Stimulated activated CD4-positive, alpha-beta T cell treated with anti-CD3 and anti-CD28 coated beads, TNF-alpha, amount 100 ng/mL, for 24 hours (primary cell): ENCODE measurements at places on chromosomes 4 and X.

DNA sequence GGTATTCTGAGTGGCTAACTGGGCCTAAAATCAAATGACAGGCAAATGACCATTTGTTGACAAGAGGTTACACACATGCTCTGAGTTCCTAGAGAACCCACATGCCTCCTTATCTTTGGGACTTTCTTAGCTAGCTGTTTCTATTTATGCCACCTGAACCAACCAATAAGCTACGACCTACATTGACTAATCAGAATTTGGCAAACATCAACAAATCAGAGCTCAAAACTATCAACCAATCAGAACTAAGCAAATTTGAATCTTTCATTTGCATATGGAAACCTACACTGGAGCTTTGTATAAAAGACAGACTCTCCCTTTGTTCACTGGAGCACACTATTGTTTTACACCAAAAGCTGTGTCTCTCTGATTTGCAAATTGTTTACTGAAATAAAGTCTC is 192.0 kb downstream of the CXXC4 start:
- no peak for DNase-seq

DNA sequence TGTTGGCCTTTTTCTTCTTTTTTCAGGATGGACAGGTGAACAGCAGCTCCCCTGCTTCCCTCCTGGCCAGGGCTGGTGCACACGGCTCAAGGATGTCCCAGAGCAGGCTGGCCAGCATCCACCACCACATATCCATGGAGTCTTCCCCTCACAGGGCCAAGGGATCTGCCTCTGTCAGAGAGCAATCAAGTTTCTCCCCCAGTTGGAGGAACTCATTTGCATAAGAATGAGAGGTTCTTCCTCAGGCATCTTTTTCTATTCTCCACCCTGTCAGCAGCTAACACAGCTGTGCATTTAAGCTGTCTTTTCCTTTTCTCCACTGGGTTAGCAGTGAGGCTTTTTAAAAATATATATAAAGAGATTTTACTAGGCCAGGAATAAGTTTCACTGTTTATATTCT is 143.8 kb downstream of the ANAPC10 start:
- no peak for DNase-seq

- no peak for DNase-seq
Observed at GRCh38 chr4:133776961-133777360, 424.6 kb downstream of the PABPC4L start.

- no peak for DNase-seq
Observed at GRCh38 chr4:56744030-56744429, 62.9 kb upstream of the HOPX start.

DNA sequence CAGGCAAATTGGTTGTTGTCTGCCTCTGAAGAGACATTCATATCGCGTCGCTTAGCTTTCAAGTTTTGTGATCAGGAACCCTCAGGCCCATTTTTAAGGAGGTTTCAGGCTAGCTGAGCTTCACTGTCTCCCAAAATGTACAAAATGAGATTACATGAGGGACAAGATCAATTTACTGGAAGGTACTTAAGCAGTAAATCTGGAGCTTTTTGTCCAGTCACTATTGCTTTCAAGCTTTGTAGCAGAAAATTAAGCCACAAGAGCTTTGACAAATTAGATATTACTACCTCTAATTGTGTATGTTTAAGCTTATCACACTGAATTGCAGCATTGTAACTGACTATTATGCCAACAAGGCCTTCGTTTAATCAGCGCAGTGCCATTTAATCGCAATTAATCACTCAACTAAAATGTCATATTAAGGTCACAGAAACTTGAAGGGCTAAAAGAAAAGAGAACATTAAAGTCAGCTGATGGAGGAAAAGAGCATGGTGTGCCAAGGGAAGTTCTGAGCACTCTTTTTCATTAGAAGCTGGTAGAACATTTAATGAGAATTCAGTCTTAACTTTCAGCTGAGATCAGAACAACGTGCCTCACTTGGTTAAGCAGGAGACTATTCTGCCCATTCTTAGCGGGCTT is 353.0 kb downstream of the FBXO8 start:
- no peak for DNase-seq

DNA sequence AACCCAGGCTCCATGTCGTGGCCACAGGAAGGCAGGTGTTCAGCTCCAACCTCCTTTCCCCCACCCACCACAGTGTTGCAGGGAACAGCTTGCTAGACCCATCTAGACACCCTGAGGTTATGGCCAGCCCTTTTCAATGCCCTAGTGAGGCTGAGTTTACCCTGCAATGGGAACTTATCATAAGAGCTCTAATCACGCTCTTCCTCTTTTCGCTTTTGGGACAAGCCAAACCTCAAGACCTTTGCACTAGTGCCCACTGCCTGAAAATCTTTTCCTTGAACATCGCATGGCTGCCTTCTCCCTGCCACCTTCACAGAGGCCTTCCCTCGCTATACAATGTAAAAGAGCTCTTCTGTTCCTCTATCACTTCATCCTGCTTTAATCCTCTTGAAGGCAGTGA is 2.4 kb upstream of the FGFBP2 start:
- DNase-seq = no peak

- DNase-seq = no peak
Observed at GRCh38 chr4:70753630-70754029, 31.9 kb downstream of the RUFY3 start.

- DNase-seq = no peak
Observed at GRCh38 chr4:122930862-122931261, 8.5 kb upstream of the NUDT6 start.

DNA sequence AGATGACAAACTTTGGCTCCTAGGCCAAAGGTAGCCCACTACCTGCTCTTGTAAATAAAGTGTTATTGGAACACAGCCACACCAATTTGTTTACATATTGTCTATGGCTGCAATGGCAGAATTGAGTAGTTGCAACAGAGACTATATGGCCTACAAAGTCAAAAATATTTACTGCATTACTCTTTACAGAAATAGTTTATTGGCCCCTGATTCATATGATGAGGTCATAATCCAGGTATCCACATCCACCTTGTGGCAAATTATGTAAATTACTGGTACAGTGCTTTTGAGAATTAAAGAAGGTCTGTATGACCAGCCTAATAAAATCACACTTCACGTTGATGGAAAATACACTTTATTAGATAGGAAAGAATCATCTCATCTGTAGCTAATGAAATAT is 337.0 kb upstream of the DDX53 start:
- DNase-seq = no peak

- DNase-seq = no peak
Observed at GRCh38 chrX:45823536-45823935, 622.9 kb upstream of the DIPK2B start.

- no peak for DNase-seq
Observed at GRCh38 chr4:159455675-159456237, 352.9 kb downstream of the RAPGEF2 start.

DNA sequence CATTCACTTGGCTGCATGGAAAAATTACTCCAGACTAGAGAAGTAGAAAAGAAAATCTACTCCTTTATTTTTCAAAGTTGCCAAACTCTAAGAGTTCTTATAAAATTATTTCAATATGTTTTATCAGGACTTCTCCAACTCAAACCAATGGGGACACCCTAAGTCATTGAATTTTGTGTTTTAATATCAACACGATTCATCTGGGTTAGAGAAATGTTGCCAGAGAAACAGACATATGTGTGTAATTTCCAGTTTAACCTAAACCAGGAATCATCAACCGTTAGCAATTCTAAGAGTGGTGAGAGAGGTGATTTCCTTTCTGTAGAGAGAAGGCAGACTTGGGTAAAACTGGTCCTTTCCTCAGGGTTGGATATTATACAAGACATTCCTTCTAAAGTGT is 291.8 kb downstream of the LDB2 start:
- DNase-seq = no peak

DNA sequence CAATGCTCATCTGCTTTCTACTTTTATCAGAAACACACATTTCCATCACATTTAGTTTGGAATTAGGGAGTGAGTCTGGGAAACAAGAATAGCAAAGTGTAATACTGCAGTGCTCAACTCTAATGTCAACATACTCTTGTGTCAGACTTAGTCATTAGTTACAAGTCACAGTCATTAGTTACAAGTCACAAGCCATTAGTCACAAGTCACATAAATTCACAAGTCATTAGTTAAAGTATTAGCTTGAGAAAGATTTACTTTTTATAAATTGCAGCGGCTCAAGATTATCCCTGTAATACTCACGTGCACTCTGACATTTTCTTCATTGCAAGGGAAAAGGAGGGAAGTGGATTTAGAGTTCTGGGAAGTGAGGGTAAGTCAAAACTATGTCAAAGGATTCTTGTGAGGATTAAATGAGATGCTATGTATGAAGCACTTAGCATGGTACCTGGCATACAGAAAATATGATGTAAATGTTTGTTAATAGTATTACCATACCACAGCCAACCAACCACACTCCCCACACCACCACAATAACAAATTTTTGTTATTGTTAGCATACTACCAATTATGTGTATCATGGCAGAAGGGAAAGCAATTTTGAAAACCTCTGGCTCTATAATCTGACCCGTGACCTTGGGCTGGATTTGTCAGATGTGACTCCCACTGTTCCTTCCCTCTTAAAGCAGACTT is 116.6 kb downstream of the ARHGAP24 start:
- DNase-seq = no peak

DNA sequence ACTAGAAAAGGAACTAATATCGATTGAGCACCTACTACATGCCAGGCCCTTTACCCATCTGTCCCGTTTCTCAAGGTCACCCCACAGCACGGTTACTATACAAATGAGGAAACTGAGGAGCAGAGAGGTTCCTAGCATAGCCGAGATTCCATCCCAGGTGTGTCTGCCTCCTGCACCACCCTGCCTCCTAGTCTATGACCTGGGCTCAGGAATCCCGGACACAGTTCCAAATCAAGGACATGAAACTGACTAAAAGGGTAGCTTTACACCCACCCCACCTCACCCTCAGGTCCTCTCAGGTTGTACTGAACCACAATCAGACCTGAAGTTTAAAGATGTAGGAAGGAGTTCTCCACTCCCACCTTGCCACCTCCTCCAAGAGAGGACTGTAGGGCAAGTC is 55.6 kb downstream of the APBB2 start:
- no peak for DNase-seq

DNA sequence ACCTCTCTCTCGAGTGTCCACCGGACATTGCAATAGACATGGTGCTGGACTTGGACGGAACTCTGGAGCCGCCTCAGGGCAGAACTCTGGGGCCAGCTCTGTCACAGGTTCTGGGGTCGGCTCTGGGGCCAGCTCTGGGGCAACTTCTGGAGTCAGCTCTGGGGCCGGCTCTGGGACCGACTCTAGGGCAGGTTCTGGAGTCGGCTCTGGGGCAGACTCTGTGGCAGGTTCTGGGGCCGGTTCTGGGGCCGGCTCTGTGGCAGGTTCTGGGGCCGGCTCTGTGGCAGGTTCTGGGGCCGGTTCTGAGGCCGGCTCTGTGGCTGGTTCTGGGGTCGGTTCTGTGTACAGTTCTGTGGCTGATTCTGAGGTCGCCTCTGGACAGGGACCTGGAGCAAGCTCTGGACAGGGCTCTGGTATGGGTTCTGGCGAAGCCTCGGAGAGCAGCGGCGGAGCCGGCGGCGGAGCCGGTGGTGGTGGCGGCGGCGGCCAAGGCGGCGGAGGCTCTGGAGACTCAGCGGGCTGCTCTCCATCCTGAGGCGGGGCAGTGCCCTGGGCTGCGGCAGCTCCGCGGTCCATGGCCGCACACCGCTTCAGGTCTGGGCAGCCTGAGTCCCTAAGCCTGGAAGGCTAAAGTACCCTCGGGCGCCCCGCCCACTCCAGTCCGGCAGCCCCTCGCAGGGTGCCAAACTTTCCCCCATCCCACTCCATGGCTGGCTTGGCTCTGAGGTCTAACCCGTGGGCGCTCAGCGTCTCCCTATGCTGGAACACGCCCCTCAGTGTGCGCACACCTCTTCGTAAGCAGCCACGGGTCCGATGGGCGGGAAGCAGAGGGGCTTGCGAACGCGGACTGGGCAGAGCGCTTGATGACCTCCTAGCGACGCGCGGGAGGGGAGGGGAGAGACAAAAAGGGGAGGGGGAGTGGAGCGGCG is at the start of gene DGKK:
TSS of gene DGKK (minus strand) at position 723 of the 929 bp plus-strand sequence. CDS start at position 576, 147 bp downstream.
- no peak for DNase-seq

GRCh38 chrX:72057849-72058248 is 73.9 kb downstream of the RTL5 start:
- DNase-seq = no peak

- DNase-seq = no peak
Observed at GRCh38 chr4:175703956-175704600, 108.0 kb downstream of the GPM6A start.

DNA sequence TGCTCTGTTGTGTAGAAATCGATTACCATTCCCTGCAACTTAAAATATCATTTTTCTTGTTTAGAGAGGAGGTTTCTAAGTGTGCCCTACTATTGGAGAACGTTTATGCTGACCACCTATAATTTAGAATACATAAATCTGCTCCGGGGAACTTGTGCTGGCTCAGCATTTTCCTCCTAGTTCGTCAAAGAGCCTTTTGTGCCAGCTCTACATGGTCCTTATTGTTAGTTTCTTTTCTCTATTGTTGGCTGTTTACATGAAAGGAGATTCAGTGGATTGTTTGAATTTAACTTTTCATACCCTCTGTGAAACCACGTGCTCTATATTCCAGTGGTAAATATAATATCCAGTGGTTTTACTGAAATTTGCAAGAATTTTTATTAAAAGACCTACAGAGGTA is 53.4 kb upstream of the ATP8A1 start:
- DNase-seq = no peak

GRCh38 chrX:78886550-78886949 is 58.6 kb upstream of the P2RY10 start:
- DNase-seq = no peak

DNA sequence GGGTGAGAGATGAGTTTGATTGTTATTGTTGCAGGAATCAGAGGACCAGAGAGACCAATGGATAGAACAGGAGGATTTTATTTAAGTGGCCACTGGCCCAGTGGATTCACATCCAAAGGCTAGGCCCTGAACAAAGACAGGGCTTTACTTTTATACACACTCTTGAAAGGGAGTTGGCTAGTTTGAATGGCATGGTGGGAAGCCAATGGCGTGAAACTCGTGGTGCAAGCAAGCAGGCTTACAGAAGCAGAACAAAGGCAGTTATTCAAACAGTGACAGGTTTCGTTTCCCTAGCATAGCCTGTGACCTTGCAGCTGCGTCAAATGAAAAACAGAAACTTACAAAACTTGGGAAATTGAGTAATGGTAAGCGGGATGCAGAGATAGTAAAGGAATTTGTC is 110.2 kb upstream of the PRDX4 start:
- no peak for DNase-seq

GRCh38 chr4:175071123-175071522 is 153.0 kb downstream of the ADAM29 start:
- DNase-seq = no peak

DNA sequence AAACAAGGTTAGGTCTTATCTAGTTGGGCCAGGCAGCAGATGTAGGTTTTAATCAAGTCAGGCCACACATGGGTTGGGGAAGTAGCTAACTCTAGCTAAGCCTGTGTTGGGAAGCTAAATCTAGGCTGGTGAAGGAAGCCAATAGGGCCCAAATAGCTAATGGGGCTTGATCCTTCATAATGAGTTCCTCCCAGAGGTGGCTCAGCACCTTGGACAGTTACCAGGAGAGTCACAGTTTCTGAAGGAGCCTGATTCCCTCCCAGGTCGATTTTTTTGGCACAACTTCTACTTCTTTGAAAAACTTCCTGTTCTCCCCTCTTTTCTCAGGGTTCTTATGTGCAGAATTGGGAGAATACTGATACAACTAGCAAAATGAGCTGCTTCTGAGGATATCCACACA is 242.5 kb upstream of the PRPS2 start:
- DNase-seq = no peak
